ENCODE measurements at places on chromosomes 4 and X.

DNA sequence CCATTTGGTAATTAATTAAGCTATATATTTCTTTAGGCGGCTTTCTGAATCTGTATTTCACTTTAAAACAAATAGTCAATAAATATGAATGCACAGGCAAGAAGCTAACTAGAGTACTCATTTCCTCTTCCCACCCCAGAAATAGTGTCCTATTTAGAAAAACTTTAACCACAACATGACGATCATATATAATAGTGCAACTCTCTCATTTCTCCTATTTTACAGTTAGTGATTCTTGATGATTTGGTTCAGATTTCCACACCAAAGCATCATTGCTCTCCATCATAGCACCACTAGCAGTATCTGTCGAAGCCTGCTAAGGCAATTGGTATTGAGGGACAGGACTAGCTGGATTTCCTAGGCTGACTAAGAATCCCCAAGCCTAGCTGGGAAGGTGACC lies 184.0 kb upstream of the GALNTL6 start:
- DNase-seq, result no peak

- no peak for DNase-seq
Measured at GRCh38 chr4:2829933-2830451, 13.7 kb upstream of the ADD1 start.

DNA sequence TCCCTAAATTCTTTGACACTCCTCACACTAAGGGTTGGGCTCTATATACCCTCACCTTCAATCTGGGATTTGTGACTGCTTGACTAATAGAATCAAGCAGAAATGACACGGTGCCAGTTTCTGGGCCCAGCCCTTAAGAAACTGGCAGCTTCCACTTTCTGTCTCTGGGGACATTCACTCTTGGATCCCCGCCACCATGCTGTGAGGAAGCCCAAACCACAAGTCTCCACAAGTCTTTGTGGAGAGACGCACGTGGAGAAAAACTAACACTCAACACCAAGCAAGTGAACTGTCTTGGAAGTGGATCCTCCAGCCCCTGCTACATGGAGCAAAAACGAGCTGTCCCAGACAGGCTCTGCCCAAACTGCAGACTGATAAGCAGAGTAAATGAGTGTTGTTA lies 1.1 kb upstream of the EDNRA start:
- no peak for DNase-seq

GRCh38 chr4:139391731-139392130 lies 62.2 kb upstream of the RAB33B start:
- DNase-seq, result no peak

- DNase-seq, result no peak
Measured at GRCh38 chr4:174559894-174560293, 37.6 kb upstream of the HPGD start.
